GM19239 (cell line): ENCODE measurements at places on chromosomes 2 and 18.

DNA sequence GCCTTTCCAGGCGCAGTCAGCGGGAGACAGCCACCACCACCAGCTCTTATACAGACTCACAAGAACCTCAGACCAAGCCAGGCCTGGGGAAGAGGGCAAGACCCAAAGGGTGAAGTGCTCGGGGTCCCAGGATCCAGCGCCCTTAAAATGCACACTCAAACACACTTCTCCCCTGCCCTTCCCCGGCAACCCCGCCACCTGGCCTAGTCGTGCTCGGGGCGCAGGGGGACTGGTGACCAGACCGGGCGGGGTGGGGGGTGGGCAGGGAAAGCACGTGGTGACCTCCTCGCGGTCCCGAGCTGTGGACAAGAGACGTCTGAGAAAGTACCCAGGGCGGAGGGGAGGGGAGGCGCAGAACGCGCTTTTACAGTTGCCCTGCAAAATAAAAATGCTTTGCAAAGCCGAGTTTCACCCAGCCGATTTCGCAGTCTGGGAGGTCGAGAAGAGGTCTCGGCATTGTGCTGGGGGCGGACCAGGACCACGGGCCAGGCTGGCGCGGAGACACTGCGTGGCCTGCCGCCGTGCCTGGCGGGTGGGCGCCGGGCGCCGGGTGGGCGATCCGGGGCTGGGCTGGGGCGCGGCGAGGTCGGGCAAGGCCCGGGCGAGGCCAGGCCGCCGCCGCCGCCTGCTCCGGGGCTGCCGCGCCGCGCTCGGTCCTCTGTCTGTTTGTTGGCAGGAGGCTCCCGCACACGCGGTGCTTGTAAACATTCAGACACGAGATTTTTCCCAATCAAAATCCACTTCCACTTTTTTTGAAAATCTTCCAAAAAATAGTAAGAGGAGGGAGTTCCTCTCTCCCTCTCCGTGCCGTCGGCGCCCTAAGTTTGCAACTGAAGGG lies 2.0 kb downstream of the BCL11A start:
- no peak for DNase-seq

DNA sequence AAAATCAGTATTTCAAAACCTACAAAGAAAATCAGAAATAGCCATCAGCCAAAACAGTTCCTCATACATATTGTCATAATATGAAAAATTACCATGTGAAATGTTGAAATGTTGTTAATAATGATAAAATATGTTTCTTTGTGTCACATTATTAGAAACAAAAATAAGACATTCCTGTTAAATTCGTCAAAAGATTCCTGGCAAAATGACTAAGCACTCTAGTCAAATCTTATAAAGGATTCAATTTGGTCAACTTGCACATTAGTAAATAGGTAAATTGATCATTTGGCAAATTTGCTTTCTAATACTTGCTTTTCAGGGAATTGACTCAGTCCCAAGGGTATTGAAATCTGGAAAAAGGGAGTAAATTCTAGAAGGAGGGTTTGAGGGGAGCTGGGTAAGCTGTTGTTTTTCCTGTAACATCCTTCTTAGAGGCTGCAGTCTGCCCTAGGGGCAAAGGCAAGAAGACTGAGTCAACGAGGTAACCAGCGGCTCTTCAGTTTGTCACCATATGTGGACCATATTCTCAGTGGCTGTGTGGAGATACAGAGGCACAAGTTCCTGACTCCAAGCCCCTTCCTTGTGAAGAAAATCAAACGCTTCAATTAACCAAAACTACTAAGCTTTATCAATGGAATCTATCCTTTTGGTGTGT lies 482.3 kb downstream of the TNS1 start:
- no peak for DNase-seq

GRCh38 chr18:63186520-63187222 lies 132.9 kb downstream of the BCL2 start:
- DNase-seq, result no peak

DNA sequence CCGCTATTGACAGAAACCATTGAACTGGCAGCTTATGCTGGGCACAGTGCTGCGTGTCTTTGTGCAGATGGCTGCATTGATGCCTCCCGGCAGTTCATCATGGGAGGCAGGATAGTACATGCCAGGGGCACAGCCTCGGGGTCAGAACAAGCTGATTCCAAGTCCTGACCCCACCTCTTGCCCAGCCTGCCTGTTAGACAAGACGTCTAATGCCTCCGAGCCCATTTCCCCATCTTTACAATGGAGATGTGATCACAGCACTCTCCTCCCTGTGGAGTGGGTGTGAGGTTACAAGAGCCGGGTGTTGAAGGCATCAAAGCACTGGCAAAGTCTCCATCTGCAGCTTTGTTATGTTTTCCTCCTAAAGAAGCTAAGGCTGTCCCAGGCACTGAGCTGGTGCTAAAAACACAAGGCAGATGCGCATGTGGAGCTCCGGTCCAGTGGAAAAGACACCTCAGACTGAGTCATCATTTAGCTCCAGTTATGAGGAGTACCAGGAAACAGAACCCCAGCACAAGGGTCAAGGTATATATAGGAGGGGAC lies 125.7 kb upstream of the EPAS1 start:
- DNase-seq, result no peak

- DNase-seq, result no peak
Observed at GRCh38 chr2:29603341-29603740, 318.0 kb downstream of the ALK start.

GRCh38 chr2:61993422-61994024 lies 88.0 kb downstream of the COMMD1 start:
- peak; percentile 28 for DNase-seq

GRCh38 chr2:55916473-55917049 lies 7.0 kb downstream of the EFEMP1 start:
- no peak for DNase-seq

GRCh38 chr18:47936952-47937351 lies 6.5 kb upstream of the SMAD2 start:
- no peak for DNase-seq

DNA sequence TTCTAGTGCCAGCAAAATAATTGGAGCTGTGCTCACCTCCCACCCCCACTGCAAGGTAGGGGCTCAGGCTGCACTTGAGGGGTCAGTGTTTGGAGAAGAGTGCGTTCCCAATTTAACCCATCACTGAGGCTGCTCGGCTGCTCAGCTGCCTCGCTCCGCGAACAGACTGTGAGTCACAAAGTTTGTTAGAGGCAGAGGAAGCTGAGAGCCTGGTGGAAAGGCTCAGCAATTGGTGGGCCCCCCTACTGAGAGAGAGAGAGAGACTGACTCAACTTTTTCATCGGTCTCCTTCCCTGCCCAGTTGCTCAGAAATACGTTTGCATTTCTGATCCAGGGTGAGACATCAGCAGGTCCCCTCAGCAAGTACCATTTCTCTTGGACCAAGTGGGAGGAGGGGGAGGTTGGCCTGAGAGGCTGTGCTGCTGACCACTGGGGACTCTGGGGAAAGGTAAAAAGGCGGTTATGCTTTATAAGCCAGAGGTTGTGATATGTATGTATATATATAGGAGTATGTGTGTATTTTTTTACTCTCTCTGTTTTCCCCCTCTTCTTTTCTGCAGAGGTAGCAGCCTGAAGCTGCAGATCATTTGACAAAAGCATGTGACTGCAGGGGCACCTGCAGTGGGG lies 1.5 kb downstream of the EFR3B start:
- DNase-seq, result no peak

DNA sequence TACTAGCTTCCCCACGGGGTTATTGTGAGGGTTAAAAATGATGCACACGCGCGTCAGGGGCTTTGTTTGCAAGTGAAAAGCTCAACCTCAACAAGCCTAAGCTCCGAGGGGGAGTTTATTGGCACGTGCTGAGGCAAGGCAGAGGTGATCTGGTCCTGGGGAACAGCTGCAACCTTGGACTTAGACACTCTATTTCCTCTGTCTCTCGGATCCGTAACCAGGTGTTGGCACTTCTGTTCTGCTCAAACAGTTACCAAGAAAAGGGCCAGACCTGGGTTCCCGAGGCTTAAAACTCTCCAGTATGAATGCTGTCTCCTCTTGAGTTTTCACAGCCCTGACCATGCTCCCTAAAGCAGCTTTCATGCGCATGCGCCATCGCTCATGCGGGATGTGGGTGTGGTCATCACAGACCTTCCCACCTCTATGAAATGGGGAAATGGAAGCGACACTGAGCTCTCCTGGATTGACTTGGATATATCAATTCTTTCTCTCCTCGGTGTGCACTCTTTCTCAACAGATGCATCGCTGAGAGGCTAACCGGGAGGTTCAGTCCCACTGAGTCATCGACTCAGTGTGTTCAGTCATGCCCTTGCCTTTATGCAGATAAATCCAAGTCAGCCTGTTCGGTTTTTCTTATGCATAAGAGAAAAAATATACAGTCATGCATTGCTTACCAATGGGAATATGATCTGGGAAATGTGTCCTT lies 19.9 kb upstream of the RAB31 start:
- no peak for DNase-seq

DNA sequence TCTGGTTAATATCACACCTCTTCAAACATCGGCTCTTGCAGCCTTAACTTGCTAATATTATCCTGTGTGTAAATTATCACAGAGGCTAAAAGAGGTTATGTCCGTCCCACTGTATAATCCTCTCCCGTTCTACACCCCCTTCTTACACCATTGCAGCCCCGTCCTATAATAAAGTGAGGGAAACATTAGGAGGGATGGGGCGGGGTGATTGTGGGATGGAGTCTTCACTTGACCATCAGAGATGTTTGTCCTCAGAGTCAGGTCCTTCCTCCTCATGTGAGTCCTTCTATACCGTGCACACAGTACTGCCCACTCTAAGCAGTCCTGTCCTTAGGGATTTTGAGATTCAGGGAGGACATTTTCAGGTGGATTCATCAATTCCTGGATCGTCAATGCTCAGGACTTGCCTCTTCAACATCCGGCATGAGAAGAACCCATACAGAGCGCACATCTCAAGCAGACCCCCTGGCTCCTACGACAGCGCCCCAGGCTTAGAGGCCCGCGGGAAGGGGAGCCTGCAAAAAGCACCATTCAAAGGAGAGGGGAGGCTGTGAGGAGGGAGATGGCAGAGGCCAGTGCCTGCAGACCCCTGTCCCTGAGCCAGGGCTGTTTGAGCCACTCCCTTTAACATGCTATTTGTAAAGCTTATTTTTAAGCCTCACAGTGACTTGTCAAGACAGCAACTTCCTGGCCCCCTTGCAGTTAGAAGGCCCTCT lies 42.8 kb upstream of the ASB18 start:
- DNase-seq, result no peak

GRCh38 chr18:3653851-3654441 lies 204.0 kb downstream of the TGIF1 start:
- no peak for DNase-seq

DNA sequence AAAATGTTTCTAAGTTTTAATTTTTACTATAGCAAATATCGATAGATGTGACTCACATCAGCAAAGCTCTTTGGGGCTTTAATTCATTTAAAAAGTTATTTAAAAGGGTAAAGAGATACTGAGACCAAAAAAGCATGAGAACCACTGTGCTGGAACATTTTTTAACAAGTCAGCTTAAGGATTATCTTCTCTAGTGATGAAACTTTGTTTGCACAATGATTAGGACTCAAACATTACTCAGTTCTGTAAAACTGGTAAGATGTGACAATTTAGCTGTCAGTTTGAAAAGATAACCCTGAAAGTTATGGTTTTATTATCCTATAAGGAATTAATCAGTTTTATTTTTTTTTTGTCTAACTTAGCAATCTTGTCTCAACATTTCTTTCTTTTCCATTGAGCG lies 301.4 kb downstream of the TSN start:
- no peak for DNase-seq

DNA sequence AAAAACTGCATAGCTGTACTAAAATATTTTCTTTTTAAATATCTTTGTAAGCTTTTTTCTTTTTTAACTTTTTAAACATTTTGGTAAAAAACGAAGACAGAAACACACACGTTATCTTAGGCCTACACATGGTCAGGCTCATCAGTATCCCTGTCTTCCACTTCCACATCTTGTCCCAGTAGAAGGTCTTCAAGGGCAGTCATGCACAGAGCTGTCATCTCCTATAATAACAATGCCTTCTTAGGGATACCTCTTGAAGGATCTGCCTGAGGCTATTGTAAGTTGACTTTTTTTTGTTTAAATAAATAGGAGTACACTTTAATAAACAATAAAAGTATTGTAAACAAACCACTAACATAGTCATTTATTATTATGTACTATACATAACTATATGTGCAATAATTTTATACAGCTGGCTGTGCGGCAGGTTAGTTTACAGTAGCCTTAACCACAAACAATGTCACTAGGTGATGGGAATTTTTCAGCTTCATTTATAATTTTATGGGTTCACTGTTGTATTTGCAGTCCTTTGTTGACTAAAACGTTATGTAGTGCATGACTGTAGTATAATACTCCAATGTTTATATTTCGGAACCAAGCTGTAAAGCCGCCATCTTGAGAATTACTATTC lies 124.4 kb downstream of the MAP4K4 start:
- DNase-seq, result no peak

DNA sequence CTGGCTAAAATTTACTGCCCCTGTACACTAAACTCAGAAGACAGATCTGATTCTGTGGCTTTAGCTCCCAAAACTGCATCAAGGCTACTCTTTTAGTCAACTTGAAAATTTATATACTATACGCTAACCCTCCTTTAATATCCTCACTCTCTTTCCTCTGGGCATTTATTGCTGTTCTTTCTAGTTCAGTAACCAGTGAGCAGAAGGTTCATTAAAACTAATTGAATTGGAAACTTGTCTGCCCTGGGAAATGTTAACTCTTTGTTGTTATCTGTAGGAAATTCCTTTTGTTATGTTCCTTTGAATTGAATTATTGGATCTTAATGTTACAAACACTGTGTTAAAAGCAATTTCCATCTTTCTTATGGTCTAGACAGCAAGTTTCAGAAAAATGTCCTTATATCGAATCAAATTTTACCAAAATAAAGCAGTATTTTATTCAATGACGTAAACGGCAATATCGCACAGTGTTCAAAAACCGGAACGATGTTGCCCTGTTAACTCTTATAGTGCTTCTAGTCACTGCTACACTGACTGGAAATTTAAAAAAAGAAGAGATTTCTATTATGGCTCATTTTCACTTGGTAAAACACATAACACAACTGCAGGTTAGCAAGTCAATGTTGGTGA lies 168.3 kb downstream of the NR4A2 start:
- no peak for DNase-seq

DNA sequence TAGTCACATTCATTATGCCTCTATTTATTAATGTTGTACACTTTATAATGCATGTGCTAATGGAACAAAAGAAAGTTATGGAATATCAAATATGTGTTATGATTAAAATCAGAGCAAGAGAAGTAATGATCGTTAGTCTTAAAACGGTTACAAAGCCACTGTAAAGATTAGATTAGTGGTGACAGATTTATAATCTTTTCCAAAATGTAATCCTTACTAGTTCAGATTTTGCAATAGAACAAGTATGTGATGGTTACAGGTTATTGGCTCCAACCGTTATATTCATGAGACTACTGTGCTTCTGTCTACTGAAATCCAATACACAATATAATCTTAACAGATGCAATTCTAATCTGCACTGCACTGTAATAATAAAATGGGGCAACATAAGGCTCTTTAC lies 180.6 kb downstream of the ZNF521 start:
- no peak for DNase-seq

- DNase-seq, result no peak
Observed at GRCh38 chr2:105256431-105257047, 15.0 kb downstream of the GPR45 start.

- DNase-seq, result no peak
Observed at GRCh38 chr2:130790804-130791616, 35.7 kb downstream of the AMER3 start.
